ENCODE measurements at places on chromosomes 7 and 10.

DNA sequence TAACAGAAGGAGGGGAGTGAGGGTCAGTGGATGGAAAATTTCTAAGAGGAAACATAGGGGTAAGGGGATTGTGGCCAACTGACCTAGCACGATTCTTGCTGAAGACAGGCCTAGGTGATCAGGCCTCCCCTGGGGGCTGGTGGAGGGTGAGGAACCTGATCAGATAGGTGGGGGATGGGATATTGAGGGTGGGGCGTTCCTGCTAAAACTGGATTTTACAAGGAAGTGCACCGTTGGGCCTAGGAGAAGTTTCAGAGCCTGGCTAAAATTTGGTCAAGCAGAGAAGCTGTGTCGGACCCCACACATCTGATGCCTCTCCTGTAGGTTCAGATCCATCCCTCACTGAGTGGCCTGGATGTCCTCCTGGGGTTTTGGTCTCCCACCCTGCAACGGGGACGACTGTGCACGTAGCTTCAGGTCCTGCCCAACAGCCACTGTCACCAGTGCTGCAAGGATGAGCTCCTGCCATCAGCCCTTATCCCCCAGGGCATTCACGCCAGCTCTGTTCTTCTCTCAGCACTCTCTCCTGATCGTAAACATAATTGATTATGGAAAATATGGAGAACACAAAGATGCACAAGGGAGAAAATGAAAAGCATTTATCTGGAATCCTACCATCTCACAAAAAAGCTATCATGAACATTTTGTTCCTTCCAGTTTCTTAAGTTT lies 89.9 kb downstream of the ADCY1 start:
- DNase-seq = no peak

DNA sequence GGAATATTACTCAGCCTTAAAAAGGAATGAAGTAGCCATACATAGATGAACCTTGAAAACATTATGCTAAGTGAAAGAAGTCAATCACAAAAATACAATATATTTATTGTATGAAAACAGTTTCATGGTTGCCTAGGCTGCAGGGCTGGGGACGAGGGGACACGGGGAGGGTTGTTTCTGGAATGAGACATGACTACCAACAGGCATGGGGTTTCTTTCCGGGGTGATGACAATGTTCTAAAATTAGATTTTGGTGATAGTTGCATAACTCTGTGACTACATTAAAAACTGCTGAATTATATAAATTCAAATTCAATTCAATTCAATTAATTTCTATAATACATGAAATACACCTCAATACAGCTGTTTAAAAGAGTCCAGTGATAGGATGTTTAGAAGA lies 88.0 kb downstream of the ARHGAP22 start:
- DNase-seq = no peak

GRCh38 chr7:117251687-117252086 lies 71.2 kb downstream of the WNT2 start:
- peak; percentile 68 for DNase-seq

DNA sequence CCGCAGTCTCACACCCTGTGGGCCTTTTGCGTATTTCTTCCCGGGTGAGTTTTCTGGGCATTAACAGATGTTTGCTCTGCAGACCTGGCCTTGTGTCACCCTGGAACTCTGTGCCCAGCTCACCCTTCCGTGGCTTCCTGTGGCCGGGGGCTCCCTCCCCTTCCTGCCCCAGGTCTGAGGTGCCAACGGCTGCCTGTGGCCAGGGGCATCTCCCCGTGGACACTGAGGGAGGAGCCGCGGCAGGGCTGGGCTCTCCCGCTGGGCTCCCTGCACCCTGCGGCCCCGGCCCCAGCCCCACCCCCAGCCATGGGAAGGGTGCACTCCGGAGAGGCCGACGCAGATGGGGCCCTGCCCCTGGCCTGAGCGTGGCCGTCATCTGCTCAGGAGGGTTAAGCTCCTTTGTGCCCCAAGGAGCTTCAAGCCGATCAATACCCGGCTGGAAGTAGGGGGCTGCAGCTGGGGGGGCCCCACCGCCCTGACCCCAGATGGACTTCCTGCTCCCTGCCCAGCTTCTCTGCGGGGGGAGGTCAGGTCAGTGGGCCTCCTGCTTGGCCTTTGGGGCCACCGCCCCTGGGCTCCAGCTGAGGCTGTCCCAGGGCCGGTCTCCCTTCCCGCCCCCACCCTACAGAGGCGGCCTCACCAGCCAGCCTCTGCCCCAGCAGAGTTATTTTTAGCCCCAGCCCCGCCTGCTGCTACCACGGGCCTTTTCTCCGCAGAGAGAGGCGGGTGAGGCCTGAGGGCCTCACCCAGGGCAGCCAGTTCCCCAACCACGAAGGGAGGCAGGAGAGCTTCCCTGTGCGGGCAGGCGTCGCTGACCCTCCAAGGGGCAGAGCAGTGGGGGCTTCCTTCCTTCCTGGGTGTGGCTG lies 24.2 kb downstream of the PWWP2B start:
- no peak for DNase-seq

GRCh38 chr10:85668522-85668921 lies 698.1 kb downstream of the GRID1 start:
- DNase-seq = no peak

DNA sequence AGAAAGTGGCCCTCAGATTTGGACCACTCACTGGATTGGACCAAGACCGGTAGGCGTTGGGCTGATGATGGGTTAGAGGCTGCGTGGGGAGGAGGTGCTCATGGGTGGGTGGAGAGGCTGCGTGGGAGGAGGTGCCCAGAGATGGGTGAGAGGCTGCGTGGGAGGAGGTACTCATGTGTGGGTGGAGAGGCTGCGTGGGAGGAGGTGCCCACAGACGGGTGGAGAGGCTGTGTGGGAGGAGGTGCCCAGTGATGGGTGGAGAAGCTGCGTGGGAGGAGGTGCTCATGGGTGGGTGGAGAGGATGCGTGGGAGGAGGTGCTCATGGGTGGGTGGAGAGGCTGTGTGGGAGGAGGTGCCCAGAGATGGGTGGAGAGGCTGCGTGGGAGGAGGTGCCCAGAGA lies 346.3 kb downstream of the PAXIP1 start:
- no peak for DNase-seq

DNA sequence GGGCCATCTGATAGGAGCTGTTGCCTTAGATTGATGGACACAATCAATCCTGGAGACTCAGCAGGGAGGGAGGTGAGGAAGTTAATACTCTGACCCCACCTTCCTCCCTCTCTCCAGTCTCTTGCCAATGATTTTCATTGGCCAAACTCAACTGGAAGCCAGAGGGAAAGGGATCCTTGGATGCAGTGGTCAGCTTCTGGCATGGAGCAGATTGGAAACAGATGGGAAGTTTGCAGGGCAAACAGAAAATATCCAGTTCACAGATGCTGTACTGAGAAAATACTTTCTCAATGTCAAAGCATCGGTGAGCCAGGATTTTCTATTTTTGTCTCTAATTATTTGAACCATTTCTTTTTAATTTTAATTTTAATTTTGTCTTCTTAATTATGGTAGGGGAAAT lies 170.8 kb downstream of the BBS9 start:
- DNase-seq = no peak

GRCh38 chr10:75982611-75983369 lies 551.4 kb downstream of the LRMDA start:
- DNase-seq = peak; percentile 45

DNA sequence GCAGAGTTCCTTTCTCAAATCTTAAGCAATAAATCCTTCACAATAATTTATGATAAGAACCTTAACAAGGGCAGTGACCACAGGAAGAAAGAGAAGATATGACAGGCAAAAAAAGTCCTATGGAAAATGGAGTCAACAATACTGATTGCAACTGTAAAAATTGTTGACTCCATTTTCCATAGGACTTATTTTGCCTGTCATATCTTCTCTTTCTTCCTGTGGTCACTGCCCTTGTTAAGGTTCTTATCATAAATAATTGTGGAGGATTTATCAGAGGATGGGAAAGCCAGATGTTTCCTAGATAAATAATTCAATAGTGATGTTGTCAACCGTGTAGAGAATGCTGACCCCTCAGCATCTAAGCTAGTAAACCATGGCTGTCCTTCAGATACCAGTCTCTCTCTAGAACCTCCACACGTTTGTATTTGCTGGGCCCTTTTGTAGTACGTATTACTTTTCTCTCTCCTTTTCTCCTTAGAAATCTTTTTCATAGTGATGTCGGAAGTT lies 172.6 kb upstream of the BET1 start:
- no peak for DNase-seq

- no peak for DNase-seq
These were observed 248.5 kb downstream of the VTI1A start for GRCh38 chr10:112695539-112695938.

- DNase-seq = no peak
These were observed 12.6 kb downstream of the GTF2IRD1 start for GRCh38 chr7:74466196-74466813.

DNA sequence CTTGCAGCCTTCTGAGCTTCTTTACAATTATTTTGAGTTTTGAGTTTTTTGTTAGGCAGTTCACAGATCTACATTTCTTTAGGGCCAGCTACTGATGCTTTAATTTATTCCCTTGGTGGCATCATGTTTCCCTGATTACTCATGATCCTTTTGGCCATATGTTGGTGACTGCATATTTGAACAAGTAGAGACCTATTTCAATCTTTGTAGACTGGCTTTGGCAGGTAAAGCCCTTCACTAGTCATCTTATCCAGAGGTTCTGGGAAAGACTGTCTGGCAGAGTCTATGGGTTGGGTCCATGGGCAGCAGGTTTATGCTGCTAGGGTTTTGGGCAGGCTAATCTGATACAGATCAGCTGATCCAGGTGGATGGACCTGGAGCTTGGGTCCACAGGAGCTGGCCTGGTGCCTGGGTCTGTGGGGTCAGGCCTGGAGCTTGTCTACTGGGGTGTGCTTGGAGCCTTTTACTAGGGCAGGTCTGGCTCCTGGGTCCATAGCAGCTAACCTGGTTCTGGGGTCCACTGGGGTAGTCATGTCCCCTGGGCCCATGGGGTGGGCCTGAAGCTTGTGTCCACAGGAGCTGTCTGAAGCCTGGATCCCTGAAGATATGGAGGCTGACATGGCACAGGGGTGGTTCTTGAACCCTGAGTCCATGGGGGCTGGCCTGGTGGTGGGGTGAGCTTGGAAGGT lies 72.7 kb downstream of the GPR85 start:
- no peak for DNase-seq

- DNase-seq = no peak
These were observed 524.7 kb downstream of the DNAJB6 start for GRCh38 chr7:157861551-157861950.
